ENCODE measurements at places on chromosomes 6 and 20.

- no peak for DNase-seq
Measured at GRCh38 chr20:41432746-41433145, 66.1 kb upstream of the EMILIN3 start.

DNA sequence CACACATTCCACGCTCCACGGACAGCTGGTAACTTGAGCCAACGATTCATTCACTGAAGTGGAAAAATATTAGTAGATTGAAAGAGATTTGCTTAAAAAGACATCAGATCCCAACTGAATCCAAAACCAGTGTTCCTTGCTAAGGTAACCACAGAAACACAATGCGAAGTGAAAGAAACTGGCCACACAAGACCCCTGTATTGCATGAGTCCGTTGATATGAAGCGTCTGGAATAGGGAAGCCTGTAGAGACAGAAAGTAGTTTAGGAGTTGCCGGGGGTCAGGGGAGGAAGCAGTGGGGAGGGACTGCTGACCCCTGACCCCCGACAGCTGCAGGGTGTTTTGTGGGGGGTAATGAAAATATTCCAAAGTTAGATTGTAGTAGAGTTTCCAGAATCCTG lies 10.0 kb downstream of the PCK1 start:
- no peak for DNase-seq

DNA sequence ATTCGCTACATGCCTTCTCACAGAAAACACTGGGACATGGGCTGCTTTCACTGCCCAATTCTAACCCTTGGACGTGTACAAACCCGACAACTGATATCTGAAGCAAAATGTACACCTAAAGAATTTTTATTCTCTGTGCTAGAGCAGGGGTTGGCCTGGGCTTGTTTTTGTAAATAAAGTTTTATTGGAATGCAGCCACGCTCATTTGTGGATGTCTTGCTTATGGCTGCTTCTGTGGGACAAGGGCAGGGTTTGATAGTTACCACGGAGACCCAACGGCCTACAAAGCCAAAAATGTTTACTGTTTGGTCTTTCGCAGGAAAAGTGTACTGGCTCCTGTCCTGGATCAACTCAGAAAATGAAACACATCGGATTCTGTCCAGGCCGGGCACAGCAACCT lies 58.1 kb upstream of the APCDD1L start:
- no peak for DNase-seq

DNA sequence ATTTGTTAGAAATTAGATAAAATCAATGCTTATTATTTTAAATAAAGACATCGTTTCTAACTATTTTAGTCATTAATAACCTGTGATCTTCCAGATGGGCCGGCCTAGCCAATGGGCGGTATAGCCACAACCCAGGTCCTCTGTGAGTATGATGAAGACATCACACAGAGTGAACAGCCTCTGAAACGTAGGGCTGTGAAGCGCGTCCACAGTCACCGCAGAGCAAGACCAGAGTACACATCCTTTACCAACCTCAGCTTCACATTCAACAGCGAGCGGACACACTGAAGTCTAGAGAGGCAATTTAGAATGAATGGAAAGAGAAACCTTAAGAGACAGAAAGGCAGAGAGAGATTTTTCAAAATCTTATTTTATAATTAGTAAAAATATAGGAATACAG lies 125.0 kb upstream of the RPS6KA2 start:
- no peak for DNase-seq

- DNase-seq: no peak
Measured at GRCh38 chr6:170029416-170030283, 261.2 kb downstream of the DLL1 start.

DNA sequence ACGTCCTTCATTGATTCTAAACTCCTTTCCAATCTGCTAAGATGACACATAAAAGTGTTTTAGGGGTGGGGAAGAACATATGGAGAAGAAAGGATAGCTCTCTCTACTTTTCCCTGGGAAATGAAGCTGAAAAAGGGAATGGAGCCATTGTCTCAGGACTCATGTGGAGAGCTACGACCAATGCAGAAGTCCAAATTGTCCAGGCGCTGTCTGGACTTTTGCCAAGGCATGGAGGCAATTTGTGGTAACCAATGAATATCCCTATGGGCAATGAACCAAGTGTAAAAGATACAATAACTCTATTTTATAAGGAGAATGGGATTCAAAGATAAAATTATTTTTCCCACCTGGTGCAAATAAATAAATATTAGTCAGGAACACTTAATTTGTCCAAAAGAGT lies 16.1 kb downstream of the FBXL4 start:
- no peak for DNase-seq

DNA sequence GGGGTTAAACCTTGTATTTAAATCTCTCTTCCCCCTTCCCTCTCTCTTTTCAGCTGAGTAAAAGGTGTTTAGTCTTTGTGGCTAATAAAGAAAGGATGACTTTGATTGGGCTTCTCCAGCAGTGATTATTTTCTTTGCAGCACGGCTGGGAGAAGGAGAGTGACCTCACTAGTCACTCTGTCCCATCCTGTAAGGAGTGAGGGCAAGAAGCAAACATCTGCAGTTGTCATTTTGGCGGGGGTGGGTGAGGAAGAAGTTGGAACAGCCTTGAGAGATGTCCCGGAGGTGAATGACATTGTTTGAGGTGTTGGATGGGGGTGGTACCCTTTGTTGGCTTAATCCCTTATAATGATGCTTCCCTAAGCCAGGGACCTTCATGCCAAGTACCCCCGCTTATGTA lies 223.6 kb downstream of the EYA2 start:
- no peak for DNase-seq

Measured in fibroblast of skin of right quadriceps (primary cell).